AG09319 (cell line): ENCODE measurements at places on chromosomes 3 and 15.

DNA sequence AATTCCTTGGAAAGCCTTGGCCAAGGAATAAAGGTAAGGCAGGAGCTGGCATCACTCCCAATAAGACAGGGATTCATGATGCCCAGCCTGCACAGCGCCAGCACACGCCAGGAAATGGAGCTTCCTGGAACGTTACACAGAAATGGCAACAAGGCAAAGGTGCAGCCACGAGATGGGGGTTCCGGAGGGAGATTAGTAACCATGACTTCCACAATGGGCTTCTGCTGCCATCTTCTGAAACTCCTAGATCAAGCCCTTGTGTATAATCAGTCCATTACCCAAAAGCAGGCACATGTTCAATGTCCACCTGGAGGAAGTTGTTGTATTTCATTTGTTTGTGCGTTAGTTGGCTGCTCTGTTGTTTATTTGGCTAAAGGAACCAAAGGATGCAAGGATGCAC, 131.2 kb upstream of the TRIM42 start:
- DNase-seq, result no peak

- DNase-seq, result peak; percentile 77
Measured at GRCh38 chr3:17195192-17195611, 310.4 kb downstream of the PLCL2 start.

- DNase-seq, result no peak
Measured at GRCh38 chr15:74312445-74313007, 54.9 kb downstream of the CYP11A1 start.

GRCh38 chr3:149472030-149472797, 2.3 kb upstream of the TM4SF4 start:
- no peak for DNase-seq

DNA sequence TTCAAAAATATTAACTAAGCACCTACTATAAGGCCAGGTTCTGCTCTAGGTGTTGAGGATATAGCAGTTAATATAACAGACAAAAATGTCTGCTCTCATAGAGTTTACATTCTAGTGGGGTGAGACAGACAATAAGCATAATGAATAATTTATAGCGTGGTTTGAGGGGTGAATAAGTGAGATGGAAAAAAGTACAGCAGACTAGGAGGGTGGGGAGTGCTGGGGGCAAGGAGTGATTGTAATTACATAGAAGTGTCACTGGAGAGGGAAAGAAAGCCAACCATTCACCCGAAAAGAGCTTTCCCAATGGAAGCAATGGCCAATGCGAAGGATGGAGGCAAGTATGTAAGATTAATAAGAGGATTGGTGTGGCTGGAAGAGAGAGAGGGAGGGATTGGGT, 552.9 kb upstream of the KCNMB2 start:
- DNase-seq, result no peak

DNA sequence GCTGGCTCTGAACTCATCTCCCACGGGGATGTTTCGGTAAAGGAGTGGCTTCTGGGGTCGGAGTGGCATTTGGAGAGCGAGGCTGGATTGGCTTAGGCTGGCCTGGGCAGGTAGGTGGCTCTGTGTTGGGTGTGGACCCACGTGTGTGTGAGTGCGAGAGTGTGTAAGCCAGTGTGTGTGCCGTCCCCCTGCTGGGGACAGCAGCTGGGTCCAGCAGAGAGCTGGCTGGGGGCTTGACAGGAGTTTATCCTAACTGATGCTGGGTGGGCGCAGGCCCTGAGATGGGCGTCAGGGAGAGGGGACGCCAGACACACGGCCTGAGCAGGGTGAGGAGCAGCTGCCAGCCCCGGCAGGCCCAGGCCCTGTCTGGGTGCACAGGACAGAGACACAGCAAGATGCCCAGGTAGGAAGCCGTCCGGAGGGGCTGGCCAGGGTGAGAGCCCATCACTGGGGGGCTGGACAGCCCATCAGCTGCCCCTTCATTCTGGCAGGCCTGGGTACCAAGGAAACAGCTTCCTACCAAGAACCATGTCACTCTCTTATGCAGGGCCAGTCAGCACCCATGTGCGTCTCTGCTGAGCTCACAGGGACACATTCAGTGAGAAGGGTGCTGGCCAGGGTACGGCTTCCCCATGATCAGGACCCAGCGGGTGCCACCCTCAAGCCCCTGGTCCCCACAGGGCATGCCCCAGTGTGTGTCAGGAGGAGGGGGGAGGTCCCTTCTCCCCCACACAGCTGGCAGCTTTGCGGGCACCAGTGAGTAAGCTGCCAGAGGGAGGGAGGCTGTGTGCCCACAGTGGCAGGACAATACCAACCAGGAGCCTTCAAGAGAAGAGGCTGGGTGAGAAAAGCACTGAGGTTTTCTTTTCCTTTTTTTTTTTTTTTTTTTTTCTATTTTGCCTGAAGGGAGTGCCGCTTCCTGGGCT, 1.1 kb downstream of the PAK6 start:
- no peak for DNase-seq

- DNase-seq, result no peak
Measured at GRCh38 chr3:130529486-130530215, 12.7 kb downstream of the COL6A6 start.

GRCh38 chr3:29203851-29204250, 77.0 kb upstream of the RBMS3 start:
- no peak for DNase-seq

DNA sequence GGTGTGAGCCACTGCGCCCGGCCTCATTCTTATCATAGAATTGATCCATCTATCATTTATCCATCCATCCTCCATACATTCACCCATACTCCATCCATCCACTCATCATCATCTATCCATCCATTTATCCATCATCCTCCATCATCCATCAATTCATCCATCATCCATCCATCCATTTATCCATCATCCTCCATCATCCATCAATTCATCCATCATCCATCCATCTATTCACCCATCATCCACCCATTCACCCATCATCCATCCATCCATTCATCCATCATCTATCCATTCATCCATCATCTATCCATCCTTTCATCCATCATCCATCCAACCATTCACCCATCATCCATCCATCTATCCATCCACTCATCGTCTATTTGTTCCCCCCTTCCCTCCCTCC, 3.7 kb downstream of the TM6SF1 start:
- DNase-seq, result no peak

DNA sequence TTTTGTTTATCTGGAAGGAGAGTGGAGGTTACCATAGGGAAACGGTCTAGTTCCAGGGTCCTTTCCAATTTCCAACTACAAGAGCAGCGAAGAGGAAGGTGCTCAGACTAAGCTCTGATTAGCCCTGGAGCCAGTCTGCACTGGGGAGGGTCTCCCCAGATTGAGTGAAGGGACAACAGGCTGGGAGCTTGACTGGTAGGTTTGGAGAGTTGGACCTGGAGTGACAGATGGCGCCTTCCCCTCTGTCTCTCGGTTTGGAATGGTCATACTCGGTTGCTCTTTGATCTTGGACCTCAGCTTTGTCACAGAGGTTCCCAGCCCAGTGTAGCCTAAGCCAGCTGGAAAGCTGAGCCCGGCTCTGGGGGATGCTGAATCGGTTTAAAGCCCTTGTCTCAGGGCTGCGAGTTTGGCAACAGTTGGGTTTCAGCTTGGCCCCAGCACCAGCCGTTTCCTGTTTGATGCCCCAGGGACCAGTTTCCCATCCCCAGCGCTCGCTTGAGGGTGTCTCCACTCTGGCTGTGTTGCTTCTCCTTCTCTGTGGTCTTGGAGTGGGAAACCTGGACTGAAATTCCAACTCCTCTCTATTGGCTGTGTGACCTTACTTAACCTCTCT, 53.1 kb upstream of the ULK4 start:
- no peak for DNase-seq

DNA sequence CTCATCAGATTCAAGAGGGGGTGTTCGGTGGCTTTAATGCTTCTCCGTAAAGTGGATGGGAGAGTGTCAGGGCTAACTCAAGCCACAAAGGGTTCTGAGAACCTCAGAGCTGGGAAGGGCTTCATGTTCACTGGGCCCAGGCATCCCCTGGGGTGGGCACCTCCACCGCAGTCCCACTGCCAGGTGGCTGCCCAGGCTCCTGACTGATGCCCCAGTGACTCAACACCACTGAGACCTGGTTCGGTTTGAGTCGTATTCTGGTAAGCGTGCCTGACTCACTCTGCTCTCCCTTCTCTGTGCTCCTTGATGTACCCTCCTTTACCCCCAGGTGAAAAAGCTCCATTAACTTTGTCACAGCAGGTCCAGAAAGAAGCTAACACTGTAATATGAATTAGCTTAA, 304.6 kb downstream of the RPLP1 start:
- no peak for DNase-seq

GRCh38 chr3:41033956-41034519, 165.3 kb upstream of the CTNNB1 start:
- DNase-seq, result no peak

DNA sequence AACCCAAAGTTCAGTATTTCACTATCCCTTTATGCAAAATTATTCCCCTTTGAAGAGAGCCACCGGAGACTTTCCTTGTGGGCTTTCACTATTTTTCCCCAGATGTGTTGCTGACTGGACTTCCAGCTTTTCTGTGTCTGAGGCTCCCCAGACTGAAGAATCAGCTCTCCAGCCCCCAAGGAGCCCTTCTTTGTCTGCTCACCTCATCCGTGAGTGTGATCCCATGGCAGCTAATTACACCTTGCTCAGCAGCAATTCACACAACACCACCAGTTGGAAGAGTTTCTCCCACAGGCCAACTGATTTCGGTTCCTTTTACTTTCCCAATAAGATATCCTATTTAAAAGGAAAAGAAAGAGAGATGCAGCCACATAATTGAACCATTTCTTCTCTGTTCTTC, 249.5 kb upstream of the TRIM42 start:
- DNase-seq, result no peak

DNA sequence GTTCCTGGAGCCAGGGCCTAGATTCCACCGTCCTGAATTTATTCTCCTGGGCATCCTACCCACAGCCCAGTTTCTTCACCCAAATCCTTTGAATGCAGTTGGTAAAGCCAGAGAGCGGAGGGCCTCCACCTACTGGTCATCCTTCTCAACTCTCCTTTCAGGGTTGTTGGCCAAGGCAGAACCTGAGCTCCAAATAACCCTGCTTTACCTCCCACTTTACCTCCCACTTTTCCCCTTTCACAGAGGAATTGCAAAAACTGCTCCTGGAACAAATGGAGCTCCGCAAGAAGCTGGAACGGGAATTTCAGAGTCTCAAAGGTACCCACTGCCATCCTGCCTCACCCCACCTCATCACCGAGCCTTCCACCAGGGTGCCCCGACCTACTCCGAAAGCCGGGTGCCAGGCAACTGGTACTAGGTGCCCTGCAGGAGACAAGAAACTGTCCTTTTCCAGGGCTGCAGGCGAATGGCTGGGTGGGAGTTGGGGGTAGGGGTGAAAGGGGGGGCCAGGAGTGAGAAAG, 6.8 kb downstream of the SKOR1 start:
- no peak for DNase-seq

GRCh38 chr3:184583578-184584451, 22.2 kb downstream of the EPHB3 start:
- DNase-seq, result no peak

DNA sequence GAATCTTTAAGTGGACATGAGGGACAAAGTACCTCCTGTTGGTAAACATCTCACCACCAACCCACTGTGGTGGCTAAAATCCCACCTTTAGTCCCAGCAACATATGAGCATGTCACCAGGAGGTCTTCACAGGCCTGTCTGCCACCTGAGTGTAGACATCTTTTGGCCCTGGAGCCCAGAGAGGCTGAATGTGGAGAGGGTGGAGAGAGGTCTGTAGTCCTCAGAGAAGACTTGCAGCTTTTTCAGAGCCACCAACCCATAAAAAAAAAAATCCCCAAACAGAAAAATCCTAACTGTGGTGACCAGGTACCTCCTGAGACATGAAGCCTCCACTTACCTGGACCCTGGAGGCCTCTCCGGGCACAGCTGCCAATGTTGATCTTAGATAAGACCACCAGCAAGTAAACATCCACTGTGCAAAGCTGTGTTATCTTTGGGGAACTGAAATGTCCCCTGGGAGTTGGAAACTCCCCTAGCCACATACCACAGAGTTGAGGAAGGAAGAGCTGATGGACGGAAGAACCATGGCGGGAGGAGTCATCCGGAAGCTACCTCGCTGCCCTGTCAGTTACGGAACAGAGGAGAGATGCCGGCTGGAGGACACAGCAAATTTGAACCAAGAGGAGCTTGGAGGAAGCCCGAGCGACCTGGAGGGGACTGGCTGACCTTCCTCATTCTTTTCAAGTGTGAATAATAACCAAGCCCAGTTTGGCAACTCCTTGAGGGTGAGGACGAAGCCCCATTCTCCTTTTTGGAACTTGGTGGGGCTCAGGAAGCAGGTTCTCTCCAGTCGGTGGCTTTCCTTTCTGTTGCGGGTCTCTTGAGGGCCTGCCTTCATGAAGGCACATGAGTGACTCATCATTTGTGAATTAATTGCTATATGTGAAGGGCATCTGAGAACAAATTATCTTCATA, at the start of gene GHRL:
TSS of gene GHRL (minus strand) at position 443 of the 915 bp plus-strand sequence. CDS start 2,767 bp downstream, outside the sequence.
- DNase-seq, result no peak

- no peak for DNase-seq
Measured at GRCh38 chr3:100635273-100635701, 25.9 kb downstream of the ADGRG7 start.

DNA sequence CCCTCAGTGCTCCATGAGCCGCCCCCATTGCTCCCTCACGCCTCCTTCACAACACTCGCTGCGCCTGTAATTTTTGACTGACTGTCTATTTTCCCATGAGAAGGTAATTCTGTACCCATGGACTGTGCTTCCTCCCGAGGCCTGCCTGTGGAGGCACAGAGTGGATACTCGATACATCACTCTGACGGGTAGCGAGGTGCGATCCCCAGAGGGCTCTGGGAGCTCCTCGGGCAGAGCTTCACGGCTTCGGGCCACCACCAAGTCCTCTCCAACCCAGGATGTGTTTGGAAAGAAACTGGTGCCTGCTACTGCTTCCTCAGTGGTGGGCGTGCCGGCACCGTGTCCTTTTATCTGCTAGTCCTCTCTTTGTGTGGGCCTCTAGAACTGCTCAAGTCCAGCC, 108.6 kb upstream of the DLG1 start:
- DNase-seq, result no peak

DNA sequence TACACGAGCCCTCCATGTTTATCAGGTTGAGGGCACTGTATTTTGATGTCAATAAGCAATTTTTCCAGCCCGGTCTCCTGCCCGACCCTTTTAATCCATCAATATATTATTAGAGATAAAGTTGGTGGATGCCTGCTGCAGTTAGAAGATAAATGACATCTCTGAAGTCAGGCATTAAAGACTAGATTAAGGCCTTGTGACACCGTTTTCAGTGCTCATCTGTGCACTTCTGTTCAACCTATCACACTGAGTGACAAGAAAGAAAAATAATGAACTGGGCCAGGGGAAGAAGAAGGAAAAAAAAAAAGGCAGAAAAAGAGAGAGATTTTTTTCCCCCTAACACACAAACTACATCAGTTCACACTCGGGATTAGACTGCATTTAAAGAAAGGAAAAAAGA, 371.8 kb downstream of the IL20RB start:
- no peak for DNase-seq

DNA sequence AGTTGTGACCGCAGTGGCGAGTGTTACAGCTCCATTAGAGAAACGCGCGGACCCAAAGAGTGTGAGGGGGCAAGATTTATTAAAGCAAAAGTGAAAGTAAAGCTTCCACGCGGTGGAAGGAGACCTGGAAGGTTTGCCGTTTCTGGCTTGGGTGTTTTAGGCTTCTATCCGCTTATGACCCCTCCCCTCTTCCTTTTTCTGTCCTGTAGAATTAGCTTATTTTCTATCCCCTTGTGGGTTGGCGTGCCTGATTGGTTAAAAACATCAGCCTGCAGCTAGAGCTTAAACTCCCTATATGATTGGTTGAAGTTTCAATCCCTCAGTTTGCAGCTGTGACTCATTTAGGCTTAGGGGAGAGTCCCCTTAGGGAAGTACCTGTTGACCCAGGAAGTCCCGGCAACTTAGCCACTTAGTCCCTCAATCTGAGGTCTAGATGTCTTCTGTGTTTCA, 39.6 kb downstream of the C3orf38 start:
- DNase-seq, result no peak

- no peak for DNase-seq
Measured at GRCh38 chr3:52857864-52858263, 23.0 kb upstream of the MUSTN1 start.
